ENCODE measurements at places on chromosomes 11 and 22. TPM values are rescaled to one million over a fixed set of nuclear protein-coding genes. Genes with fewer than 3 reads are reported as not detected.

The MUC6 gene
- 14.7 TPM for polyA plus RNA-seq

The LPXN gene
- 7.3 TPM for polyA plus RNA-seq

The TTLL1 gene
- 20.6 TPM for polyA plus RNA-seq

The OOSP4A gene
- not detected for polyA plus RNA-seq

The TYR gene
- 0.14 TPM for polyA plus RNA-seq

The TUBA8 gene
- polyA plus RNA-seq: 3.7 TPM

The GVQW3 gene
- 10.9 TPM for polyA plus RNA-seq

The TRIOBP gene
- polyA plus RNA-seq: 60.6 TPM

The C11orf87 gene
- polyA plus RNA-seq: 0.16 TPM

The NXPE4 gene
- polyA plus RNA-seq: not detected
